ENCODE measurements at places on chromosomes 7 and 10.

- no peak for DNase-seq
Observed at GRCh38 chr7:43771128-43771527, 12.6 kb downstream of the BLVRA start.

DNA sequence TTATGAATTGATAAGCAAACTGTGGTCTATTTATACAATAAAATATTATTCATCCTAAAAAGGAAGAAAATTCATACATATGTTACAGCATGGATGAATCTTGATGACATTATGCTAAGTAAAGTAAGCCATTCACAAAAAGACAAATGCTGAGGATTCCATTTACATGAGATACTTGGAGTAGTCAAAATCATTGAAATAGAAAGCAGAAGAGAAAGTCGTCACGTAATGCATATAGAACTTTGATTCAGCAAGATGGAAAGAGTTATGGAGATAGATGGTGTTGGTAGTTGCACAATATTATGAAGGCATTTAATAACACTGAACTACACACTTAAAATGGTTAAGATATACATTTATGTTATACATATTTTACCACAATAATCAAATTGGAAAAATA is 309.7 kb upstream of the KLF6 start:
- no peak for DNase-seq

DNA sequence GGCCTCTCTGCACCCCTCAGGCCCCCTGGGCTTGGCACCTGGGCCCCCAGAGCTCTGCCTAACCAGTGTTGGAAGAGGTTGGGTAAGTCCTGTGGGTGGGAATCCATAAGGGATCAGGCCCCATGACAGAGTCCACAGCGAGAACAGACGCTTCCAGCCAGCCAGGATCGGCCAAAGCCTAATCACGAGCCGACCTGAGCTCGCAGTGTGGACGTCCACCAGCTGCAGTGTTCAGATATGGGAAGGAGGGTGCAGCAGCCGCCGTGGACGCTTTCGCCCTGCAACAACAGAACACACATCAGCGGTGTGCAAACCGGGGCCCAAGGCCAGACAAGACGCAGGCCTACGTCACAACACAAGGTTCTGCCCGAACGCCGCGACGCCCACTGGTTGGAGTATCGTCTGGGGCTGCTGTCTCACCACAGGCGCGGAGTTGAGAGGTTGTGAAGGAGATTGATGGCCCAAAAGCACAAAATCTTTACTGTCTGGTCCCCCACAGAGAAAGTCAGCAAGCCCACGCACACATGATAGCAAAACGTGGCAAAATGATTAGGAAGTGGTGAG is 102.1 kb downstream of the FOXL3 start:
- no peak for DNase-seq

GRCh38 chr7:30348083-30348560 is 63.7 kb downstream of the ZNRF2 start:
- DNase-seq: peak; percentile 96

DNA sequence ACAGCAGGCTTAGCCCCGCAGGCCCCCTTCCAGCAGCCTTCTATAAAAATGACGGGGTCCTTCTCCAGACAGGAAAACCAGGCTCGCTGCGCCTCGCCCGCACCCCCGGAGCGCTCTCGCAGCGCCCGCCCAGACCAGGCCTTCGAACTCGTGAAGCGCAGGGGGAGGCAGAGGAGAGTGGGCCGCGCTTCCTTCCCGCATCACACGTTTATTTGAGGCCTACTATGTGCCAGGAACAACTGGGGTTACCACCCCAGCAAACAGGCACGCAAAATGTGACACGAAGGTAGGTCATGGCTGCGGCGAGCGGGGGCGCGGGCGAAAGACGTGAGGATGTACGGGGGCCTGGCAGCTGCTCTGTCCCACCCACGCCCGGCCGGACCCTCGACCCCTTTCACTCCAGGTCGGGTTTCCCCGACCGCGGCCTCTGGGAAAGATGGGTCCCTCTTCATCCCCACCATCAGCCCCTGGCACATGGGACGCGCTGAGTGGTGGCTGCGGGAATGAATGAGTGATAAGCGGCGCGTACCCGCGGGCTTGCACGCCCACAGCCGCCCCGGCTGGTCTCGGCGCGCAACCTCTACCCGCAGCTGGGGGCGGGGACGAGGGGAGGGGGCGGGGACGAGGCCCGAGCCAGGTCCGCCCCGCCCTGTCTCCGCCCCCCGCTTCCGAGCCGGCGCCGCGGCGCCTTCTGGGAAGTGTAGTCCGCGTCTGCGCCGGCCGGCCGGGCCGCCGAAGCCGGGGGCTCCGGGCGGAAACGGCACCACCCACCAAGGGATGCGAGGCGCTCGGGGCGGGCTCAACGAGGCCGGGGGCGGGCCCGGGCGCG is 59.1 kb downstream of the ZNF467 start:
- DNase-seq: peak; percentile 88

DNA sequence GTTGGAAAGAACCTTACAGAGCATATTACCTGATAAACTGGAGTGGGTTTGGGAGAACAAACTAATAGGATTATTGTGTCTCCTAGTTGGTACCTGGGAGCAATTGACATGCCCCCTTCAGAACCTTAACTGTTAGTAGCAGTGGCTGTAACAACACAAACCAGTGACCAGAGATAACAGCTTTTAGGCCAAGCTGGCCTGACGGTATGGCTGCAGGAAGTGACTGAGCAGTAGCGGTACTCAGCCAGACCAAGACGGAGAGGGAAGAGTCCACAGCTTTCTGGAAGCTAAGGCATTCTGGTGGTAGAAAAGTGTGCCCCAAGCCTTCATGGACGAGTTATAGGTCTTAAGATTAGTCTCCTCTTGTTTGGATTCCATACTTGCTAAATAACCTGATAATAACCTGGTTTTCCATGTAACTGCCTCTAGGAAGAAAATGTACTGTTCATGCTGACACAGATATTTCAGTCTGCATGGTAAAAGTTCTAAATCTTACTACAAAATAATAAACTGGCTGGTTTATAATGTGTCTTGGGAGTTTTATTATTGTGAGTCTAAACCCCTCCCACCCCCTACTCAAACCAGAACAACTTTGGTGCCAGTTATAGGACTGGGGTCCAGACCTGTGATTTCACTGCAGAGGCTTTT is 11.3 kb downstream of the NOLC1 start:
- no peak for DNase-seq

DNA sequence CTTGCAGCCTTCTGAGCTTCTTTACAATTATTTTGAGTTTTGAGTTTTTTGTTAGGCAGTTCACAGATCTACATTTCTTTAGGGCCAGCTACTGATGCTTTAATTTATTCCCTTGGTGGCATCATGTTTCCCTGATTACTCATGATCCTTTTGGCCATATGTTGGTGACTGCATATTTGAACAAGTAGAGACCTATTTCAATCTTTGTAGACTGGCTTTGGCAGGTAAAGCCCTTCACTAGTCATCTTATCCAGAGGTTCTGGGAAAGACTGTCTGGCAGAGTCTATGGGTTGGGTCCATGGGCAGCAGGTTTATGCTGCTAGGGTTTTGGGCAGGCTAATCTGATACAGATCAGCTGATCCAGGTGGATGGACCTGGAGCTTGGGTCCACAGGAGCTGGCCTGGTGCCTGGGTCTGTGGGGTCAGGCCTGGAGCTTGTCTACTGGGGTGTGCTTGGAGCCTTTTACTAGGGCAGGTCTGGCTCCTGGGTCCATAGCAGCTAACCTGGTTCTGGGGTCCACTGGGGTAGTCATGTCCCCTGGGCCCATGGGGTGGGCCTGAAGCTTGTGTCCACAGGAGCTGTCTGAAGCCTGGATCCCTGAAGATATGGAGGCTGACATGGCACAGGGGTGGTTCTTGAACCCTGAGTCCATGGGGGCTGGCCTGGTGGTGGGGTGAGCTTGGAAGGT is 72.7 kb downstream of the GPR85 start:
- peak; percentile 18 for DNase-seq

- no peak for DNase-seq
Observed at GRCh38 chr10:31921031-31921430, 7.6 kb downstream of the ARHGAP12 start.

DNA sequence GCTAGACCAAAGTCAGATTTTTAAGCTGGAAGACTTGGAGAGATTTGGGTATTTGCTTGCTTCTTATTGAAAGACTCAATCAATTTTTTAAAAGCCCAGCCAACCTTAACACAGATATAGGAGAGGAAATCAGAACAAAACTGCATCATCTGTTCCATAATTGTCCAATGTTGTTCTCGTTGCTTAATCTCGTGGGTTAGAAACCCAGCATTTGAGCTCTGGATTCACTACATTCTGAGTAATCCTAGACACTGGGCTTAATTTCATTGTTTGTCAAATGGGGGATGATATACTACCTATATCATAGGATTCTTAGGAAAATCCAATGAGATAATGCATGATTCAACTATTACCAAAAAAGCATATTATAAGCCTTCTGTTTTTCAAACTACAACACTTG is 48.9 kb downstream of the CALD1 start:
- DNase-seq: no peak

DNA sequence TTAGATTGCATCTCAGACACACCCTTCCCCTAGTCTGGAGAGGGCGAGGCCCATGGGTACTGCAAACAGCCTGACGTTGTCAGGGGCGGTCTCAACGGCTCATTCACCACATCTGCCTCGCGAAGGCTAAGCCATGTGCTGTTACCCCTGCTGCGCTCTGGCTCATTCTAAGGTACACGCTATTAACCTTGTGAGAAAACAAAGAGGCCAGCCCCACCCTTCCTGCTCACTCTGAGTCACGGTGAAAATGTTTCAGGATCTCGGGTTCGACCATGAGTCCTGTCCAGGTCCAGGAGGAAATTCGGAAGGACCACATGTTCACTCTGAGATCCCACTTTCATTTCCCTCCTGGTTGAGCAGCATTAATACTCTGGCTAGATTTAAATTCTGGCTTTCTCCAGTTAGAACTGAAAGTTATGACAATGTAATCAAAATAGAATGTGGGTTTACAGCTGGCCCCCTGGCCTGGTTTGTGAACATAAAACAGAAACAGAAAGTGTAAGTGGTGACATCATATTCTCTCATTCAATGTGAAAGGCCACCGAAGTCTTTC is 55.2 kb downstream of the EGFR start:
- peak; percentile 97 for DNase-seq

DNA sequence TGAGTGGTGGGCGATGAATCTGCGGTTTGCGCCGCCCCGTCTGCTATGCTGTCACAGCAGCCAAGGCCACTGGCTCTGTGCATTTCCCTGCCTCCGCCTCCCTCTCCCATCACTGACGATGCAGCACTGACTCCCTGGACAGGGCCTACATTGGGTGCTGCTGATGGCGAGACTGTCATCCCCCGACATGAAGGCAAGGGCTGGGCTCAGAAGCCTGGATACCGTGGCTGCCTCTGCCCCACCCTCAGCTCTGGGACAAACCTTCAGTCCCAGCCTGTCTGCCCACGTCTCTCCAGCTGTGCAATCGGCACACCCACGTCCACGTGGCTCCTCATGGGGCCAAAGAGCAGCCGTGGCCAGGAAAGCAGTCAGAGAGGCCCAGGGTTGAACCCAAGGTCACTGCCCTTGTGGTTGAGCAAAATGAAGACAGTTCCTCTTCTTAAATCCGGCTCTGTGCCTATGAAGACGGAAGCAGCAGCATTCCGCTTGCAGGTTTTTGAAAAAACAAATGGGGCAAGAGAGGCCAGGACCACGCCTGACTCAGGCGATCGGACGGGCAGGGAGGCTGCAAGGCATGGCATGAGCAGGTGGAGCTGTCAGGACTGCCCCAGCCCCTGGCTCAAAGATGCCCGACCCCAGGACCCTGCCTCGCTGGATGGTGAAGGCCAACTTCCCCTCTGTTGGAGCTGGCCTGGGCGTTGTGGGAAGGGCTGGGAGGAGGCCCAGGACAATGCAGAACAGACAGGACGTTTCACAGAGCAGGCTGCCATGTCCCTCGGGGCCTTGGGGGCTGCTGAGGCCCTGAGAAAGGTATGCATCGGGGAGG is 517.5 kb downstream of the DNAJB6 start:
- DNase-seq: no peak

DNA sequence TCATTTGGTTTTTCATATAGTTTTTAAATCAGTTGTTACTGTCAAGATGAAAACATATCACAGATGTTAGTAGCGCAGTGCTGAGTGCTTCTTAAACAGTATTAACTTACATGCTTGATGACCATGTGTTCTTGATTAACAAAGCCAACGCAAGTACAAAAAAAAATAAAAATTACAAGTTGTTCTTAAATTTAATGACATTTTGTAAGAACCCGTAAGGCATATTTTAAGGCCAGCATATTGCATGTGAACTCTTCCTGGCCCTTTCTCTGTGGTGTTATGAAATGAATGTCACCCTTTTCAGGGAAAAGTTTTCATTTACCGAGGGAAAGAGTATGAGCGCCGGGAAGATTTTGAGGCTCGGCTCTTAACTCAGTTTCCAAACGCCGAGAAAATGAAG is 140.4 kb upstream of the NPS start:
- DNase-seq: no peak

- DNase-seq: no peak
Observed at GRCh38 chr7:55437375-55437774, 72.2 kb downstream of the LANCL2 start.

GRCh38 chr10:61454541-61454940 is 1.4 kb upstream of the TMEM26 start:
- DNase-seq: no peak

GRCh38 chr10:38740102-38740501 is 646.0 kb downstream of the ZNF37A start:
- DNase-seq: no peak

- DNase-seq: peak; percentile 35
Observed at GRCh38 chr10:33801705-33802104, 467.2 kb upstream of the NRP1 start.

GRCh38 chr10:104472957-104473745 is 119.5 kb downstream of the CFAP58 start:
- peak; percentile 81 for DNase-seq

- DNase-seq: no peak
Observed at GRCh38 chr10:126197036-126197543, 191.2 kb downstream of the ADAM12 start.

DNA sequence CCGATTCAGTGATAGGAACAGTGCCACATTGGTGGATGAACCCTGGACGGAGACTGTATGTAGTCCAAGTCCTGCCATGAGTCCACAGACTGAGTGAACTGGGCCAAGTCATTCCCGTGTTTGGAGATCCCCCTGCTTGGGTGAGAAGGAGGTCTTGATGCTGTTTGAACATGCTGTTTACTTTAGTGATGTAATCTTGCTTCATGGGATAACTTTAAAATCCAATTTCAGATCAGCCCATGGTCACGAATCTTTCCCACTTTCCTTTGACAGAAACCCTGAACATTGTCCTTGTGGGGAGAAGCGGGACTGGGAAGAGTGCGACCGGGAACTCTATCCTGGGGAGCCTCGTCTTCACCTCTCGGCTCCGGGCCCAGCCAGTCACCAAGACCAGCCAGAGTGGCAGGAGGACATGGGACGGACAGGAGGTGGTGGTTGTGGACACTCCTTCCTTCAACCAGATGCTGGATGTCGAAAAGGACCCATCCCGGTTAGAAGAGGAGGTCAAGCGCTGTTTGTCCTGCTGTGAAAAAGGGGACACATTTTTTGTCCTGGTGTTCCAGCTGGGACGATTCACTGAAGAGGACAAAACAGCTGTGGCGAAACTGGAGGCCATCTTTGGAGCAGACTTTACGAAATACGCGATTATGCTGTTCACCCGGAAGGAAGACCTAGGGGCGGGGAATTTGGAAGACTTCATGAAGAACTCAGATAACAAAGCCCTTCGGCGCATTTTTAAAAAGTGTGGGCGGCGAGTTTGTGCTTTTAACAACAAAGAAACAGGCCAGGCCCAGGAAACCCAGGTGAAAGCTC is 26.6 kb downstream of the GIMAP8 start:
- no peak for DNase-seq

Data from EL (cell line).